Skin of body (tissue), 3 donors: ENCODE measurements at places on chromosomes 7 and 10.

- DNase-seq: no peak
These were observed 227.2 kb downstream of the CUX1 start for GRCh38 chr7:102044641-102044983.

DNA sequence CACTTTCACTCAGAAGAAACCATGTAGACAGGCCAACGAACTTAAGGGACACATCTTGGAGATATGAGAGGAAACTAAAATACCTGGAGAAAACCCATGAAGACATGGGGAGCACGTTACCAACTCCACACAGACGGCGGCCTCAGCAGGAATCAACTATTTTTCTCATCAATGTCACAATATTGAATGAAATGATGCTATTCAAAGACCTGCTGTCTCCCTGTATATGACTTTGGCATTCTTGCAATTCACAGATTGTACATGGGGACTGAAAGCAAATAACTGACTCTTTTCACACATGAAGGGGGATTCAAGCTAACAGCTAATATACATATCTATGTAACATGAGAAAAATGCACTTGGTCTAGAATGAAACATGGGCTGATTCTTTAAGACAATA lies 869.0 kb downstream of the NXPH1 start:
- no peak for DNase-seq

- DNase-seq: no peak
These were observed 30.0 kb downstream of the GTF2IRD1 start for GRCh38 chr7:74483402-74484336.

GRCh38 chr10:89665302-89665701 lies 20.3 kb upstream of the PANK1 start:
- no peak for DNase-seq

GRCh38 chr10:43124574-43125273 lies 13.5 kb upstream of the CSGALNACT2 start:
- no peak for DNase-seq

GRCh38 chr10:52900593-52900992 lies 128.0 kb upstream of the MBL2 start:
- no peak for DNase-seq

- DNase-seq: no peak
These were observed 196.3 kb upstream of the GHITM start for GRCh38 chr10:83943049-83943448.

- no peak for DNase-seq
These were observed 44.2 kb upstream of the LRRC18 start for GRCh38 chr10:48983648-48984351.

DNA sequence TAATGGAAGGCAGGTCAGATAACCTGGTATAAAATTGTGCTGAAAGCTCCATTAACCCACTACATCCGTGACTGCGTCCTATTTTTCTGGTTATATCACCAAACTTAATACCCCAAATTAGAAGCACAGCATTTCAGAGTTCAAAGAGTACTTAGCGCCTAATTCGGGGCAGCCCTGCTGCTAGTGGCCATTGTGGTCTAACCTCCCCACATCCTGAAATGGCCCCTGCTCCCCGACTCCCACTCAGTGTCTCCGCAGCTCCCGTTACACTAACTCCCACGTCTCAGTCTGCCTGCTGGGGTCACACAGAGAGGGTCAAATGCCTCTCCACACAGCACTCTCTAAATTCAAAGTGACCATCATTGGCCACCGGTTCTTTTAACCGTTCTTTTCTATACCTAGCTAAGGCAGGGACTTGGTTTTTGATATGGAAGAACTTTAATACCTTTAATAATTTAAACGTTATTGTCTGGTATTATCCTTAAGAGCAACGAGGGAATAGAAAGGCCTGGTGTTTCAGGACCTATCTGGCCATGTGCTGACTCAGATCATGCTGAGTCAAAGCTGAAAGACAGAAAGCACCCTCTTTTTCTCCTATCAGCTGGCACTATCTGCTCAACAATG lies 117.1 kb downstream of the KMT2E start:
- no peak for DNase-seq

- DNase-seq: no peak
These were observed 448.2 kb upstream of the FOXK1 start for GRCh38 chr7:4233621-4234497.

DNA sequence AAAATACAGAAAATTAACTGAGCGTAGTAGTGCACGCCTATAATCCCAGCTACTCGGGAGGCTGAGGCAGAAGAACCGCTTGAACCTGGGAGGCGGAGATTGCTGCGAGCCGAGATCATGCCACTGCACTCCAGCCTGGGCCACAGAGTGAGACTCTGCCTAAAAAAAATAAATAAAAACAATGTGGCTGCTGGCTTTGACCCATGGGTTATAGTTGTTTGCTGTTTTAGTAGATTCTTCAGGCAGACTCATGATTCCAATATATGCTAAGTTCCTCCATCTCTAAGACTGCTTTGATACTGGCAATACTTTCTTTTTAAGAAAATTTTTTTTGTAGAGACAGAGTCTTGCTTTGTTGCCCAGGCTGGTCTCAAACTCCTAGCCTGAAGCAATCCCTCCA lies 8.4 kb downstream of the OLAH start:
- DNase-seq: no peak
